ENCODE measurements at places on chromosomes 7 and 10.

DNA sequence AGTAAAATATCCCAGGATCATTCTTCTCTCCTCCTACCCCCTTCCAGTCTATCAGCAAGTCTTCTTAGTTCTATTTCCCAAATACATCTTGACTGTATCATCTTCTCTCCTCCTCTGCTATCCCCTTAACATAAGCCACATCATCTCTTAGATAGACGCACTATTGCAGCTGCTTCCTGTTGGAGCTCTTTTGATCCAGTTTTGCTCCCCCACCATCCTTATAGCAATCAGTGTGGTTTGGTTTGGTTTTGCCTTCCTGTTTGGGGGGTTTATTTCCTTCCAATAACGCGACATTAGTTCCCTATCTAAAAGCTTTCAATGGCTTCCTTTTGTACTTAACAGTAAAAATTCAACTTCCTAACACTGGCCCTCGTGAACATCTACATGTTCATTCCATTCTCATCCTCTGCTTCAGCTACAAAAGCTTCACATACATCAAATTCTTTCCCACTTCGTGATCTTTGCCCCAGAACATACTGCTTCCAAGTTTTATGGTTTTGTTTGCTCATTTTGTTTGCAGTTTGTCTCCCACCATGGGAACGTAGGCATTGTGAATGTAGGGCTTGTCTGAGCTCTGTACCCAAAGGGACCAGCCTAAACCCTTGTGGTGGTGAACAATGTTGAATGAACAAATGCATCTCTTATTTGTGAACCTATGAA lies 33.7 kb upstream of the PLXDC2 start:
- no peak for DNase-seq

- DNase-seq, result no peak
These were observed 211.5 kb upstream of the PRSS1 start for GRCh38 chr7:142537760-142538159.

GRCh38 chr7:7665031-7665430 lies 24.5 kb downstream of the UMAD1 start:
- DNase-seq, result no peak

DNA sequence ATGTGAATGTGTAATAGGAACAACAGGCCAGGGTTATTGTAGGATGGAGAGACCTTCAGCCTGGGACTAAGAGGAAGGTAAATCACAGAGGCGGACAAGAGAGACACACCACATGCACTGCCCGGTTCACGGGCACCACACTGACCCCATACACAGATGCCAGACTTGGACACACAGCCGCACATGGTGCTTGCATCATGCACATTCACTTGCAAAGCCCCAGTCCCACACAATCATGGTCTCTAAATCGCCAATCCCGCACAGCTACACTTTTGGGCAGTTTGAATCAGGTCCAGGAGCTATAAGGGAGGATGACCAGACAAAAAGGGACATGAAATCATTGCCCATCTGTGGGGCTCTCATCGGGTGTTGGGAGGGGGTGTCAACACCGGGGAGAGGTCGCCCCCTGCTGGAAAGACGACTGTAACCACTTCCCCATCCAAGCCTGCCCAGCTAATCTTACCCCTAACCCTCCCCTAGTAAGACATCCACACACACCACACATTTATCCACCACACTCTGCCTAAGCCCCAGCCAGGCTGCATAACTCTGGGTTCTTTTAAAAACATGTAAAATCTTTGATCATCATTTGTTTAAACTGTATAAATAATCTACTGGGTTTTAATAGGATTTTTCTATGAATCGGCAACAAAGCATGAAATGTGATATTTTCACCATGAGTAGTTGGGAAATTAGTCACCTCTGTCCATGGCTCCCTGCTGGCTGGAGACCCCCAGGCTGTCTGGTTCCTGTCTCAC lies 40.5 kb upstream of the SLF2 start:
- DNase-seq, result peak; percentile 72

- DNase-seq, result no peak
These were observed 51.8 kb downstream of the SUGCT start for GRCh38 chr7:40186586-40186985.

GRCh38 chr10:97188261-97188711 lies 2.5 kb upstream of the SLIT1 start:
- peak; percentile 67 for DNase-seq

- DNase-seq, result no peak
These were observed 65.2 kb downstream of the CREB3L2 start for GRCh38 chr7:137936509-137937201.

DNA sequence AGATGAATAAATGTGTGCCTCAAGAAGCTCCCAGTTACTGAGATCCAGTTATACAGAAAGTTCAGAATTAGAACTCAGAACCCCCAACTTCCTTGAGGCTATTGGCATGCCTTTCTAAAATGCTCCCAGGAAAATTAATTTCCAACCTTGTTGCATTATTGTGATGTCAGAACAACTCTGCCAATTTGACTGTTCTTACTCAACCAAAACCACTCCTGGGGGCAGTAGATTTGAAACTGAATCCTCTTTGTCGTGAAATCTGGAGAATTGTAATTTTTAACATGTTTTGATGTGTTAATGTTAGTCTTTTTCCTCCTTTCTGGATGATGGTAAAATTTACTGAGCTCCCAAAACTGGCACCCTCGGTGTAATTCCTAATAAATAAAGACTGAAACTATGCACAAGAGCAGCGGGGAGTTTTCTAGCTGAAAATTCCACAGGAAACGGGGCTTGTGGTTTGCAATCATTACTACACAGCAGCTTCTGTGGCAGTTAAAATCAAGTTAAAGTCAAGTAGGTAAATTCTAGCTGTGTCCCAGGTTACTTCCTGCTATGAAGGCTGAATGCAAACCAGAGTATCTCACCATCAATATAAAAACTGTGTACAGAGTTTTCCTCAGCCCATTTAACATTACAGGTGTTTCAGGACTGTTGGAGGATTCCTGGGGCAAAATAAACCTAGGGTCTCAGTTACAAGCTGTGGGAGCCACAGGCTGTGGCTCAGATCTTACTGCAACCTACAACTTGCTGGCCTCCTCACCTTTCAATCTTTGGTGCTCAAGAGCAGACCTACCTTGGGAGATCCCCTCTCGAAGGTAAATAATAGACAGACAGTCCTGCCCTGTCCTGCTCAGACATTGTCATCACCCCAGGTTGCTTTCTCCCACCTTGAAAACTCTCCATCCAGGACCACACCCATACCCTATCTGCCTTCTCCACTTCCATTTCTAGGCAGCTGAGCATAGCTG lies 156.3 kb upstream of the KMT2E start:
- DNase-seq, result no peak

DNA sequence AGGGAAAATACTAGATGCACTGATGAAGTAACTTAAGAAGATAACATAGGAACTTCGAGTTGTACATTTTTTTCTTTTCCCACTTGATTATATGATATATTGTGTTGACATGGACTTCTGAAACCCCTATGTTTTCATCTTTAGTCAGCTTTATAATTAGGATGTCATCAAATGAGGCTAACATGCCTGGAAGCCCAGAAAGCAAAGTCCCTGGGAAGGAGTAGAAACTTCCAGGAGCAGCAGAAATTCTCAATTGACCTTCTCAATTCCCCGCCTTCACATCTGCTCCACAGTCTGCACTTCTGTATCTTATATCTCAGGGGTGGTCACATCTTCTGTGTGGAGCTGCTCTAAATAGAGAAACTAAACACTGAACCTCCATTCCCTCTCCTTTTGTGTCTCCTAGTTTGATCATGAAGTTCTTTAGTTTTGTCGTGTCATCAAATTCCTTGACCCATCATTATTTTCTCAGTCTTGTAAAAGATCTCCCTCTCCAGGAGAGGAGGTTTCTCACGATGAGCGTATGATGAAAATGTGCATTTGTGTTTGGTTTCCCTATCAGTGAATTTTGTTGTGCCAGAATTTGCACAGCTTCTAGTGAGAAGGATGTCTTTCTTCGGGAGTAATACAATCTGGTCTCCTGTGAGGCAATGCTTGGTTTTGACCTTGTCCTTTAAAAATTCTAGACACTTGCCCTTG lies 303.3 kb downstream of the SUGCT start:
- no peak for DNase-seq

GRCh38 chr7:108395426-108395825 lies 60.8 kb downstream of the NRCAM start:
- no peak for DNase-seq

GRCh38 chr7:11613292-11613930 lies 218.6 kb downstream of the THSD7A start:
- no peak for DNase-seq

DNA sequence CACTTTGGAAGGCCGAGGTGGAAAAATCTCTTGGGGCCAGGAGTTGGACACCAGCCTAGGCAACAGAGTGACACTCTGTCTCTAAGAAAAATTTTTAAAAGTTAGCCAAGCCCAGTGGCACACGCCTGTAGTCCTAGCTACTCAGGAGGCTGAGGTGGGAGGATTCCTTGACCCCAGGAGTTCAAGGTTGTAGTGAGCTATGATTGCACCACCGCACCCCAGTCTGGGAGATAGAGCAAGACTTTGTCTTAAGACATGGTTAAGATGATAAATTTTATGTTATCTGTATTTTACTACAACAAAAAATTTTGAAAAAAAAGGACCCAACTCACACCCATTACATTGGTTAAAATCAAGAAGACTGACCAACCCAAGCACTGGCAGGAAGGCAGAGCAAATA lies 44.4 kb upstream of the SMARCD3 start:
- DNase-seq, result no peak

GRCh38 chr10:33179067-33179466 lies 155.4 kb downstream of the NRP1 start:
- no peak for DNase-seq

GRCh38 chr10:97010695-97011206 lies 175.0 kb downstream of the SLIT1 start:
- DNase-seq, result no peak

DNA sequence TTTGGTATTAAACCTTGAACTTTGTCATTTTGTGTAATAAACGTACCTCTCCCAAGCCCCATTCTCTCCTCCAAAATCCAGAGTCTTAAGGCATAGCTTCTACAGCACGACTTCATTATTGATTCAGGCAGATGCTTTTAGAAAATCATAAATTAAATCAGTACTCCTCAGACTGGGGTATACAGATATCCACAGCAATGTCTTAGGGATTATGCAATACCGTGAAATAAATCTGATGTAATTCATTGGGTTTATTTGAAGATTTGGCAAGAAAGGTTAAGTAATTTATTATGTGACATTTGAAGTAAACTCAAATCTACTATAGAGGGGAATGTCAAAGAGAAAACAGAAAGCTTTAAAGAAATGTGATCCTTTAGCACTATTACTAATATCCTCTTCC lies 246.1 kb upstream of the PLXDC2 start:
- DNase-seq, result no peak

DNA sequence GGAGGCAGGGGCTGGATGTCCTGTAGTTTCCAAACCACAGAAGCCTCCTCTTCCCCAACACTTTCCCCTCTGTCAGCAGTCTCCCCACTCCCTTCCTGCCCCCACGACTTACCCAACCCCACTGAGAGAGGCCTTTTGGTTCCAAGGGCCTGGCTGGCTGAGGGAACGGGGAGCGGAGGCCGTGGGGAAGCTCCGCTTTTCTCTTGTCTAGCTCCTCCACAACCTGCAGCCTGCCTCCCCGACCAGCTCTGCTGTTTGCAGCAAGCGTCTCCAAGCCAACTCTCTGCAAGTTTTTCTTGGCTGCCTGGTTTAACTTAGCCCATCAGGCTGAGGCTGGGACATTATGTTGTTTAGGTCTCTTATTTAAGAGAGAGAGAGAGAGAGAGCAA lies 126.8 kb downstream of the NEURL1 start:
- no peak for DNase-seq

- DNase-seq, result no peak
These were observed 259.1 kb downstream of the KLF6 start for GRCh38 chr10:3525832-3526449.

GRCh38 chr10:119737823-119738222 lies 12.0 kb downstream of the INPP5F start:
- DNase-seq, result no peak

DNA sequence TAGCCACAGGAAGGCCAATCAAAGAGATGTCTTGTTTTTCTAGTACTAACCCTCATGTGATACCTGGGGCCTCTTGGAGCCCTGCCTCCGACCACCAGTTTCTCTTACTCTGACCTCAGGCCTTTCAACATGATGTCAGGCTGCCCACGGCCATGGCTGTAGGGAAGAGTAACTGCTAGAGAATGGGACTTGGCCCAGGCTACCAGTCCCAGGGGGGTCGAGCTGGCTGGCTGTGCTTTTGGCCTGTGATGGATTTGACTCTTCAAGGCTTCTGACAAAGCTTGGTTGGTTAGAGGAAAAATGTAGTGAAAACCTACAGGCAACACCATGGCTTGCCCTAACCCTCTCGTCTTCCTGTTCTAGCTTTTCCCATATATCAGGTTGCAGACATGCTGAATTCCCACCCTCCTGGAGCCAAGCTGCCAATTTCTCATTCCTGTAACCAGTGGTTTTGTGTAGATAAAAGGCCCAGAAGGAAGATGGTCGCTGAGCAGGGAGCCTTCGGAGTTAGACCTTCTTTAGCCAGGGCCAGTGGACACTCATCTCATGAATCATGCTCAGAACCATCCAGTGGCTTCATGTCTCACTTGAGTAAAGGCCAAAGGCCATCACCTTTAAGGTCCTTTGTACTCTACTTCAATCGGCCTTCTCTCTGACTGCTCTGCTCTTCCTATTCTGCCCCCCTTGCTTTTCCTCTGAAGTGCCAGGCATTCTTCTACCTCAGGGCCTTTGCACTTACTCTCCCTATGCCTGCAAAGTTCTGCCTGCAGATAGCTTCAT lies 19.7 kb downstream of the SUFU start:
- no peak for DNase-seq

- no peak for DNase-seq
These were observed 131.4 kb downstream of the GPAM start for GRCh38 chr10:112052166-112052565.

DNA sequence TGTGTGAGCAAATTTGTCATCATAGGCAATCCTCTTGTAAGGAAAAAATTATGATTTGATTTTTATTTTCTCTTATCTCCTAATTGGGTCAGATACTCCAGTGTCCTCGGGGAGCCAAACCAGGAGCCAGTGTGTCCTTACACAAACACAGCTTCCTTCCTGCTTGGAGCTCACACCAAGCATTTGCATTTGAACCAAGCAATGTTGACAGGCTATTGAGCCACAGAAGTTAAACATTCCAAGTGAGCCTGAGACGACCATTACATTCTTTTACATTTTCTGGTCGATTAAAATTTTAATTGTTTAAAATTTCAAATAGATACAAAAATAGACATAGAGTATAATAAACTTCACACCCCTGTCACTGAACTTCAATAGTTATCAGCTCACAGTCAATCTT lies 194.8 kb downstream of the CFTR start:
- no peak for DNase-seq

DNA sequence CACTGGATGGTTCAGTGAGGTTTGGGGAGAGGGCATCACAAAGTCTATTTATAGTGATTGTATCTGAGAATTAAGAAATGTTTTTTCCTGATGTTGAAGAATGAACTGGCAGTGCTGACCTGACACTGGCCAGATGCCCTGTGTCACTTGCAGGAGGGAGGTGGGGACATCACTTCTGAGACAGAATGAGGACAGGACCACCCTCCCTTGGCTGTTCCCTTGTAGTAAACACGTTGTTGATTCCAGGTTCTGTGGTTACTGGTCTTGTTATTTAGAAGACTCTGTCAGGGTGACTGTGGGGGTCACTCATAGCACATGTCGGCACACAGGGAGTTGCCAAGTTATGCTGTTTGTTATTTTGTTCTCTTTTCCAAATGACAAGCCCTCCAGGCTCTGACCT lies 126.4 kb downstream of the ADCY1 start:
- no peak for DNase-seq

All from head of caudate nucleus (tissue), 42 donors.